ENCODE measurements at places on chromosomes 2 and 18.

DNA sequence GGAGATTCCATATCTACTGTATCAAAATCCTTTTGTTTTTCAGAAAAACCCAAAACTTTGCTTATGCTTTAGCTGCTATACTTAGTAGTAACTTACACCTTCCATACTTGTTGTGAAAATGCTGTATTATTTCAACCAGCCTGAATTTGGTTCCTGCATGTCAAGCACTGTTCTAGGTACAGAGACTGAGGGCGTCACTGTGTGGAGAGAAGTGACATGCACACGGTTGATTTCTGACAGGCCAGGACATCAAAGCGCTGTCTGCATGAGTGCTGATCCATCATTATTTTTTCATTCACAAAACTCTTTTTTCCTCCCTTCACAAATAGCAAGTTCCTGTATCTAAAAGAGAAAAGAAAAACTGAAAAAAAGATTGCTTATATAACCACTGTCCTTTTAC, 31.6 kb downstream of the TRAPPC12 start:
- no peak for DNase-seq

- no peak for DNase-seq
Observed at GRCh38 chr2:226792155-226792881, 7.3 kb downstream of the IRS1 start.

GRCh38 chr2:36949845-36950244, 16.5 kb downstream of the STRN start:
- DNase-seq, result no peak

DNA sequence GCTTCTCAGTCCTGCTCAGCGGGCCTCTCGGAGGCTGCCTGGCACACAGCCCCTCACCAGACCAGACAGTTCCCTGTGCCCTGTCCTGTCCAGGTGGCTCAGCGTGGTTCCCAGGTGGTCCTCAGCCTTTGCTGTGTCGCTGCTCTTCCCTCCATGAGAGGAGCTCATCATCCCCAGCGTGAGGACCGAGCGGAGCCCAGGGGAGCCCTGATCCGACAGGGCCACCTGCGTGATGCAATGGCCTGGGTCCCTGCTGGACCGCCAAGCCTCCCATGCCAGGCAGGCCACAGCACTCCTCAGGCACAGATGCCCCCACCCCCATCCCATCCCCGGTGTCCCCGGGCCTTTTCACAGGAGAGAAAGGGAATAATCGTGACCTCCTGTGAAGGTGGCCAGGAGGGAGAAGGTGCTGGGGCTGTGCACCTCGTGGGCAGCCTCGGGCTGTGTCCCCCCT, 4.3 kb downstream of the GPC1 start:
- no peak for DNase-seq

- DNase-seq, result no peak
Observed at GRCh38 chr18:25594351-25594750, 242.4 kb upstream of the ZNF521 start.

DNA sequence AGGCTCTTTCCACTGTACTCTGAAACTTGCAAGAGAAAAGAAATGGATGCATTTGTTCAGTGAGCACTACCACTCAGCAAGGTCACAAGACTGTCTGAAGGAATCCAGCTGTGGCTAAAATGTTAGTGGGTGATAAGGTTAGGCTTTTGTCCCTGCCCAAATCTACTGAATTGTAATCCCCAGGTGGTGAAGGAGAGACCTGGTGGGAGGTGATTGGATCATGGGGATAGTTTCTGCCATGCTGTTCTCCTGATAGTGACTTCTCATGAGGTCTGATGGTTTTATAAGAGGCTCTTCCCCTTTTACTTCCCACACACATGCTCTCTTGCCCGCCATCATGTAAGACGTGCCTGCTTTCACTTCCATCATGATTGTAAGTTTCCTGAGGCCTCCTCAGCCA, 68.2 kb downstream of the ZNF385B start:
- DNase-seq, result no peak

DNA sequence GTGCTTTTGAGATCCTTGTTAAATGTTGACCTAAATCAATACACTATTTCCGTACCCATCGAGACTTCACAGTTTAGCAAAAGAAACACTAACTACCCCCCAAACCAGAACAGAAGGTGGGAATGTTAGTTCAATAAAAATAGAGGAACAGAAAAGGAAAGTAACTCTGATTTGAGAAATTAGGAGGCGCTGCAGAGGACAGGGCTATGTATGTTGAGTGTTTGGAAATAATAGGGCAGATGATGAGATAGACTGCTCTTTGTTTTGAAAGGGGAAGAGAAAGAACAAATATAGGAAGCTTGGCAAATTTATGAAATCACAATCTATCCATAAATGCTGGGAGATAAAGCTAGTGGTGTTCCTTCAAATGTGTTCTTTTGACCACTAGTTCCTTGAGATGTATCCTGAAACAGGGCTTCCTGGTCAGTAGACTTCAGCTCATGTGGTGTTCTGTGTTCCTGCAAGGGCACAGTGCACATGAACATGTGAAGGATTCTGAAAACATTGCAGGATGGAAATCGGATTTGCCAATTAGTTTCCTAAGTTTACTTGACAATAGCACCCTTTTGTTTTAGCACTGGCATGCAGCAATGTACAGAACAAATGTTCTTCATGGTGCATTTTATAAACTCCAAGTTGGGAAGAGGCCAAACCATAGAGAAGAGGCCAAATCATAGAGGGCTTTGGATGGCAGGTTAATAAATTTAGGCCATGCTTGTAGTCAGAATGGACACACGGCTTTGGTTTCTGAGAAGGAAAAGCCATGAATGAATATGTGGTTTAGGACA, 39.8 kb downstream of the RHBDD1 start:
- DNase-seq, result no peak

GRCh38 chr2:27829791-27830190, 58.3 kb downstream of the MRPL33 start:
- no peak for DNase-seq

GRCh38 chr2:140892911-140893637, 1237.7 kb downstream of the LRP1B start:
- no peak for DNase-seq

DNA sequence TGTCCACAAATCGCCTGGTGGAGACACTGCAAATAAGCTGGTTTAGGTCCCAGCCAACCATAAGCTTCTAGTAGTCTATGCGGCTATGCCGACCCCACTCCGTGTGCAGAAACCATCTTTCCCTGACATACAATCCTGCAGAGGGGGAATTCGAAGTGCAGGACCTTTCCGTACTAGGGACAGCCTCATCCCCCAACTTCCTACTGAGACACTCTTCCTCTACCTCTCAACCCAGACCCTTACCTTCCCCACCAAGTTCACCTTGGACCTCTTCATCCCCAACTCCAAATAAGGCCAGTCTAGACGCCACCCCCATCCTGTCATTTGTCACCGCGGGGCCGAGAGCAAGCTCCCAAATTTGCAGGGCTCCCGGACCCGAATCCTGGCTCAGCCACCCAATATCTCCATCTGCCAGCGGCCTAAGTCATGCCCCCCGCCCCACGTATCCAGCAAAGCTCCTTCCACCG, 496 bp downstream of the SUCLG1 start:
- DNase-seq, result no peak

GRCh38 chr18:44855681-44856080, 175.0 kb downstream of the SETBP1 start:
- no peak for DNase-seq

DNA sequence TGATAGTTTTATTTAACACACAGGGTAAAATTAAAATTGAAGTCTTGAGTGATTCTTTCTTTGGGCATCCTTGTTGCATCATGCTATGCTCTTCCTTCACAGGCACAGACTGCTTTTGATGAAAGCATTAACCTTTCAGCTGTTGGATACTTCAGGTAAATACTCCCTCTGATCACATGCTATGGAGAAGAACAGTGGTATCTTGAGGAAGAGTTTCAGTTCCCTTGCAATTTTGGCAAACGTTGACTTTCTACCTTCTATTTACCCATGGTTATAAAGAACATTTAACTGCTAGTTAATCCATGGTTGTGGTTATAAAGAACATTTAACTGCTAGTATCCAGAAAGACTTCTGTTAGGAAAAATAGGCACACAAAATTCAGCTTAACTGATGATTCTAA, 75.7 kb downstream of the AOX1 start:
- DNase-seq, result no peak

GRCh38 chr2:135585586-135585985, 54.3 kb downstream of the R3HDM1 start:
- DNase-seq, result no peak

- DNase-seq, result no peak
Observed at GRCh38 chr2:29698216-29698615, 223.2 kb downstream of the ALK start.

DNA sequence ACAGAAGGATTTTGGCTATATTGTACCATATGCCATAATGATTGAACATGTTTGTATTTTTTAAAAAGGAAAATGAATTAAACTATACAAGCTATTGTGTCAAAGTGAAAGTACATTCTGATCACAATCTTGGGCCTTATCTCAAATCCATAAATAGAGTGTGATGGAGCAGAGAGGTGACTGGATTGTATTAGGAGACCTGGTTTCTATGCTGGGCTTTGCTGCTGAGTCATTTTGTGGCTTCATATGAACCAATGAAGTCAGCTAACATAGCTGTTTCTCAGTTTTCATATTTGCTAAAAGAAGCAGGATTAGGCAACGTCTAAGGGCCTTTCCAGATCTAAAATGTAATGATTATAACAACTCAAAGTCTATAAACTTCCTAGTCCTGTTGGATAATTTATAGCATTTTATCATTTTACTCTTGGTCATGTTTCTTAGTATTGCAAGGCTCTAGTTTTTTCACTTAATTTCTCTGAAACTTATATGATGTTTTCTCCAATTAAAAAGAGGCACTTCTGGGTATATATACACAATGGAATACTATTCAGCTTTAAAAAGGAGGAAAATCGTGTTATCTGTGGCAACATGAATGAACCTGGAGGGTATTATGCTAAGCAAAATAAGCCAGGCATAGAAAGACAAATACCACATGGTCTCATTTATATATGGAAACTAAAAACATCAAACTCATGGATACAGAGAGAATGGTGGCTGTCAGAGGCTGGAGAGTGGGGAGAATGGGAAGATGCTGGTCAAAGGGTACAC, 112.3 kb downstream of the MEP1B start:
- no peak for DNase-seq

GRCh38 chr2:16330982-16331381, 334.7 kb downstream of the CYRIA start:
- DNase-seq, result no peak

DNA sequence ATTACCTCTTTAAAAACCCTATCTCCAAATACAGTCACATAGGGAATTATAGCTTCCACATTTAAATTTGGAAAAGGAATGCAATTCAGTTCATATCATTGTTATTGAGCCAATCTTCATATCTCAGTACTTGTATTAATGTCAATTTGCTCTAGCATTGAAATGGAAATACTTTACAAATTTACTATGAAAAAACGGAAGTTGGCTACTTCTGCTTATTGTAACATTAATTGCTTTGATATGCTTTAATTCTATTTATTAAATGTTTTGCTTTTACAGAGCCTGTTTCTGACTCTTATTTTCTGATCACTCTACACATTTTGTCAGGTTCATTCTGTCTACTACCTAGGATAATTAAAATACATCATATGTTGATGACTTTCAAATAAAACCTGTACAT, 412.6 kb downstream of the KCNJ3 start:
- no peak for DNase-seq

DNA sequence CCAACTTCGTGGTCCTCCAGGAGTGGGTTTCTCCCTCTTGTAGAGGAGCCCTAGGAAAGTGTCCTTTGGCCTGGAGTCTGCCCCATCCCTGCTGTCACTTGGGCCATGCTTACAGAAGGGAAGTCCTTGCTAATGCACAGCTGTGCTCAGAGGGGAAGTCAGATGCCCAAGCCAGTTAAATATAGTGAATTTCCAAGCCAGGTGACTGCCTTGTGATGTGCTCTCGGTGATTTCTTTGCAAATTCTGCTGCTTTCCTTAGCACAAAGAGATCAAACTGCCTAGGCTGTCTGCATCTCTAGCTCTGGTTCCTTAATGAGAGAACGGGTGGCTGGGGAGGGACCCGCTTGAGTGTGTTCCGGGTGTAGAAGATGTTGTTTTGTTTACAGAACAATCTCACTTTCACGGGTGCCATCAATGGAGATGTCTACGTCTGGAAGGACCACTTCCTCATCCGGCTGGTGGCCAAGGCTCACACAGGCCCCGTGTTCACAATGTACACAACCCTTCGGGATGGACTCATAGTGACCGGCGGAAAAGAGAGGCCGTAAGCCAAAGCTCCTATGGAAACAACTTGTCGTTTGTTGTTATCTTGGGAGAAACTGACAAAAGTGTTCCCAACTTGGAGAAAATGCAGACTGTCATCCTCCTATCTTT, 91.4 kb downstream of the RTN4 start:
- no peak for DNase-seq

DNA sequence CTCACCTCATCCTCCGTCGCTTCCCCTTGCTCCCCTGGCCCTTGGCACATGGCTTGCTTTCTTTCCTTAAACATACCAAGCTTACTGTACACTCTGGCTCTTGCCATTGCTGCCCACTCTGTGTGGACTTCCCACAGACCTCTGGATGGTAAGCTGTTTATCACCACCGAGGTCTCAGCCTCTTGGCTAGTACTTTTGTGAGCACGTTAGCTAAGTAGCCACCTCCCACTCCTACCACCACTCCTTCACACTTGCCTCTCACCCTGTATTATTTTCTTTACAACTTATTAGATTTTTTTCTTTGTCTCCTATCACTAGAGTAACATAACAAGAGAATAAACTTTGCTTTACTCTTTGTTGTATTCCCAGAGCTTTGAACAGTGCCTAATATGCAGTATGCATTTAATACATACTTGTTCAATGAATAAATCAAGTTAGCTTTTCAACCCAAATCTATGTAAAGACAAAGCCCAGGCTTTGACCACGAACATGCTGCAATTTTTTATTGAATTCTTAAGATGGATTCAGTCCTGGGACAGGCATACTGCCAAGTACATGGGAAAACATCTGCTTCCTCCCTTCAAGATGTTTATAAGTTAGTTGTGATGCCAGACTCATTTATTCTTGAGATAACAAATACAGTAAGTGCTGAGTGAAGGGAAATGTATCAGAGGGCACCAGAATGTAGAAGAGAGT, 25.0 kb upstream of the MSGN1 start:
- no peak for DNase-seq

GRCh38 chr2:150030436-150031190, 443.0 kb upstream of the MMADHC start:
- no peak for DNase-seq

DNA sequence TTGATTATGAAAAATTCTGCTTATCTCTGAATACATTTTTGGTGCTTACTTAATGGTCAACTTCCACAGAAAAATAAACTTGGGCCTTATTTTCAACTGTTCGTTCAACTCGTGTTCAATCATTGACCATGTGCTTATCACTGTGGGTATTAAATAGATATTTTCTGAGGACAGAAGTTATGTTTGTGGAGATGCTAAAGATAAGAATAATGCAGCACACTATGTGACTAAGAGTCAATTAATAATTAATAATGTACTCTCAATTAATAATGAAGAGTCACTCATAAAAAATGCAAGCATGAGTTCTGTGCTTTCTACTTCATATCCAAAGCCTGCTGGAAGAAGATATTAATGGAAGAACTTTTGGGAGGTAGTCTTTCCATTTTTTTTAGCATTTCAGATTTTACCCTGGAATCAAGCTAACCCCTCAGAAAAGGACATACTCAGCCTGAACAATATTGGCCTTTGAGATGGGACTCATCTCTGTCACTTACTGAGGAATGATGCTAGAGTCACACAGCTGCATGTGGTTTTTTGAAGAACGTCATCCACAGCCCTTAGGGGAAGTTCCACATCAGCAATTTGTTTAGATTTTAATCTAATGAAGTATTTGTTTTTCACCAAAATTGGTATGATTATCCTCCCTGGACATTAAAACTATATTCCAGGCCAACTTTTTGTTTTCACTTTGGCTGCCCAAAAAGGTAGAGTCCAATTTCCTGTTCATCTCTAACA, 191.9 kb upstream of the CRIM1 start:
- DNase-seq, result no peak

GRCh38 chr2:138275881-138276280, 225.7 kb upstream of the SPOPL start:
- DNase-seq, result no peak
